ENCODE measurements at places on chromosomes 12 and 14.

- ATAC-seq = no peak
These were observed 733.6 kb upstream of the TBX3 start for GRCh38 chr12:115417610-115418009.

- ATAC-seq = no peak
These were observed 102.5 kb downstream of the SLC41A2 start for GRCh38 chr12:104855599-104855998.

DNA sequence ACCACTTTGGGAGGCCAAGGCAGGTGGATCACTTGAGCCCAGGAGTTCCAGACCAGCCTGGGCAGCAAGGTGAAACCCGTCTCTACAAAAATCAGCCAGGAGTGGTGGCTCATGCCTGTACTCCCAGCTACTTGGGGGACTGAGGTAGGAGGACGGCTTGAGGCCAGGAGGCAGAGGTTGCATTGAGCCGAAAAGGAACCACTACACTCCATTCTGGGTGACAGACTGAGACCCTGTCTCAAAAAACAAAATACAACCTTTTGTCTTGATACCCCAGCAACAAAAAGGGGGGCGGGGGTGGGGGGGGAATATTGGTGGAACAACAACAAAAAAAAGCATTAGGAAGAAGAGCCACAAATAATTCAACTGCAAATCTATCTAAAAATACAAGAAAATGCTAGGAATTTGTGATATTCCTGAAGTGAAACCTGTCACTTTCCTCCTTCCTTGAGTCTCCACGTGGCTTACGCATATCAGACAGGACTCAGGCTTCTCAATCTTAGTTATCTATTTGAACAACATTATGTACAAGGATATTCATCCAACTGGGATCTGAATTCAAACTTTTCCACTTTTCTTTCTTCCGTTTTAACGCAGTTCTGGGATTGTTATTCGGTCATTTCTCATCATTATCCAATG, 1.3 kb downstream of the R3HDM2 start:
- no peak for ATAC-seq

GRCh38 chr12:124792156-124792555, 71.5 kb downstream of the SCARB1 start:
- no peak for ATAC-seq

DNA sequence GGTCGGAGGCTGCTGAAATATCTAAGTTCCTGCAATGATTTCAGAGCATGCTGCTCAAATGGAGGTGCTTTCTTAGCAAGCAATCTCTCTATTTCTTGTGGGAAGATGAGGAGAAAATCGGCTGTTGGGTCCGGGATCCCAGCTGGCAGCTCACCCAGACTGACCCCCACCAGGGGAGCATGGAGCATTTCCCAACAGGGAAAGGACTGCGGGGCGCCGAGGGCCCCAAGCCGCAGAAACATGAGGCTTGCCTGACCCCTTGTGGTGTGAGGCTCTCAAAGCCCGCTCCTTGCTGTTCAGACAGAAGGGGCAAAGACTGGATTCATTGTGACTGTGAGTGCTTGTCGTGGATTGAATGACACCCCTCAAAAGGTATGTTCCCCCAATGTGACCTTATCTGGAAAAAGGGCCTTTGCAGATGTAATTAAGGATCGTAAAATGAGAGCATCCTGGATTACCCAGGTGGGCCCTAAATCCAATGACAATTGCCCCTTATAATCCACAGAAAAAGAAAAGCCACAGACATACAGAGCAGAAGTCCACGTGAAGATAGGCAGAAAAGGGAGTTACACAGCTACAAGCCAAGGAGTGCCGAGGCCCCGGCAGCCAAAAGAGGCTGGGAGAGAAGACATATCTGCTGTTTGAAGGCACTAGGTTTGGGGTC, 116.3 kb upstream of the VASH1 start:
- ATAC-seq = no peak

GRCh38 chr12:100794441-100795173, at the start of gene ANO4:
TSS of gene ANO4 (plus strand) at chr12:100794776. CDS start at chr12:100901786, 107,010 bp downstream.
- no peak for ATAC-seq

DNA sequence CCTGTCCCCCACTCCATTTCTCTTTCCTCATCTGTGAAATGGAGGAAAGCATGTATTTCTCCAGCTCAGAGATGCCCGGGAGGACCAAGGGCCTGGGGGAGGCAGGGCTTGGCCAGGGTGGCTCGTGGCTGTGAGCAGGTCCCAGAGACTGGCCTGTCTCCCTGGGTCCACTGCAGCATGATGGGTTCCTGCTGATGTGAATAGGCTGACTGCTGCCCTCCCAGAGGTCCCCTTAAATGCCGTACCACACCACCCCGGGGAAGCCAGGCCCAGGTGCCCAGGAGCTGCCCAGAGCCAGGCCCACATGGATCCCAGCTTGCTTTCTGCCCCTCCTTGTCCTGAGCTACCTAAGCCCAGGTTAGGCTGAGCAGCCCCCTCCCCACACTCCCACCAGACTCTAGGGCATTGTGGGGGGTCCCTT, 158.2 kb upstream of the C14orf180 start:
- no peak for ATAC-seq

- no peak for ATAC-seq
These were observed 37.9 kb downstream of the FRS2 start for GRCh38 chr12:69508091-69508490.

Data from gastroesophageal sphincter (tissue), 4 donors.